Fibroblast of villous mesenchyme (primary cell): ENCODE measurements at places on chromosomes 13 and 19. TPM values are rescaled to one million over a fixed set of nuclear protein-coding genes. Genes with fewer than 3 reads are reported as not detected.

DNA sequence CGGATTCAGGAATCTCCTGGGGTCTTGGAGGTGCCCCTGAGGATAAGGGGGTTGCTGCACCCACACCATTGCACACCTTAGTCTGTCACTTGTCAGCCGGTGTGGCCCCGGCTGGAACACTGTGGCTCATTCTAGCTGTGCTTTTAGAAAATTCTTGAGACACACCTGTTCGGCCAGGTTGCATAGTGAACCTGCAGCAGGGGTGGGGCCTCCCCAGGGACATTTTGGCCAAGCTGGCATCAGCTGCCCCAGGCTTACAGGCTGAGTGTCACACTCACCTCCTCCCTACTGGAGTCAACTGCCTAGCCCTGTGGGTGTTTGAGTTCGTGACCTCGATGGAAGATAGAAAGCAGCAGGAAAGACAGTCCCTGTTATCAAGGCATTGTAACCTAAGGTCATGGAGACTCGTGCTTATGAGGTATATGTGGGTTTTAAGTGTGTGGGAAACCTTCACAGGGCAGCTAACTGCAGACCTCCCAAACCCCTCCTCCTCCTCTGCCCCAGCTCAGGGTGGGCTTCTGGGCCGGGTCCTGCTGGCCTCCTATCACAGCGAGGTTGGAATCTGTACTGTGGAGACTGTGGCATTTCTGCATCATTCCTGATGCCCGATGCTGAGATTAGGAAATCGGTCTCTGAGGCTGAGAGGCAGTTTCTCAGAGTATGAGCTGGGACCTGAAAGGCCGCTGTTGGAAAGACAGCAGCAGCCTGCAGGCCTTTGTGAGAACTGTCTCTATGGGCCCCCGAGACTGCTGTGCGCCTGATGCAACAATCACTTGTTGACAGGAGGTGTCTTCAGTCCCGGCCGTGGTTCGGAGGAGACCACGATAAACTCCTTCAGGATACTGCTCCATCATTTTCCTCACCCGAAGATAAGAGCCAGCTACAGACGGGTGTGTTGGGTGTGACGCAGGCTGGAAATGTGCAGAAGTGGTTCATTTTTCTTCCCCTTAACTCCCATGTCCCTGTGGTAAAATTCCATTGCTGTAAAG lies 72.2 kb downstream of the ATP11A start:
- peak; percentile 91 for DNase-seq

DNA sequence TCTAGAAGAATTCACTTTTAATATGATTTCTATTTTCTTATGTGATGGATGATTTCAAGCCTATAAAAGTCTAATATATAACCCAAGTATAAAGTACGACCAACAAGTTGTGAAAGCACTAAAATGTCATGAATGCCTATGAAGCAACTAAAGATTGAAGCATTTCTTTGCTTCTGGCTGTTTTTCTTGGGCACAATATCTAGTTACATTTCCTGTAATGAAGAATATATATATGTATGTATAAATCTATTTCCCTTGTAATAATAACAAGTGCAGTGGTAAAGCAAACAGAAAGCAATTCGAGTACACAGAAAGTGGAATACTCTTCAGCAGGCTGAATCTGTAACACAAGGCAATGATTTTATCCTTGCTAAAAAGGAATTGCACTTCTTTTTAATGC lies 5.4 kb downstream of the PCDH20 start:
- no peak for DNase-seq

DNA sequence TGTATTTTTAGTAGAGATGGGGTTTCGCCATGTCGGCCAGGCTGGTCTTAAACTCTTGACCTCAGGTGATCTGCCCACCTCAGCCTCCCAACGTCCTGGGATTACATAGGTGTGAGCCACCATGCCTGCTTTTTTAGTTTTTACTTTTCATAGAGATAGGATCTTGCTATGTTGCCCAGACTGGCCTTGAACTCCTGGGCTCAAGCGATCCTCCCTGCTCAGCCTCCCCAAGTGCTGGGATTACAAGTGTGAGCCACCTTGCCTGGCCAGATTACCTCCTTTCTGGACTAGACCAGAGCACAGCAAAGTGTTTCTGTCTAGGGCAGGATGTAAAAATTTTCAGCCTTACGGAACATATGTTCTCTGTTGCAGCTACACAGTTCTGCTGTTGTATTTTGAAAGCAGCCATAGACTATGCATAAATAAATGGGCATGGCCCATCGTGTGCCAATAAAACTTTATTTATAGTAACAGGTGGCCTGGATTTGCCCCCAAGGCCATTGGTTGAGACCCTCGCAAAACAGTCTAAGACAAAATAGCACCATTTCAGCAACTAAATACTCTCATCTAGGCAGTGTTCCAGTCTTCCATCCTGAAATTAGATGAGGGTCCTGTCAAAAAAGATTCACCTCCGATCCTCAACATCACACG lies 36.0 kb downstream of the GNG7 start:
- DNase-seq = no peak

DNA sequence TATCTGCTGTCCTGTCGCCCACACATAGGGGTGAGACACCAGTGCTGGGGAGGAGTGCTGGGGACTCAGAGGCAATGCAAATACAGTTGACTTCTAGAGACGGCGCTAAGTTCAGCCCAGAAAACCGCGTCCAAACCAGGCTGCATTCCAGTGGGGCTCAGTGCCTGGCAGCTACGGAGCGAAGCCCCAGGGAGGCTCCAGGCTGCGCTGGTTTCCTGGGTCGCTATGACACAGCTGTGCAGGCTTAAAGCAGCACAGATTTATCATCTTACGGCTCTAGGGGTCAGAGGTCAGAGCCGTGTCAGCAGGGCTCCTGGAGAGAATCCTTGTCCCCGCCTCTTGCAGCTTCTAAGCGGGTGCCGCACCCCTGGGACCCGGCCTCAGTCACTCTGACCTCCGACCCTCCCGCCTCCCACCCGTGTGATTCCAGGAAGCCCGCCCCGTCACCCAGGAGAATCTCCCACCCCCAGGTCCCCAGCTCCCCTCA lies 61.6 kb downstream of the ANKRD10 start:
- peak; percentile 93 for DNase-seq

- DNase-seq = peak; percentile 81
These were observed 3.6 kb upstream of the ASF1B start for GRCh38 chr19:14139944-14140343.

GRCh38 chr13:81017513-81018152 lies 676.7 kb upstream of the SPRY2 start:
- DNase-seq = peak; percentile 38

DNA sequence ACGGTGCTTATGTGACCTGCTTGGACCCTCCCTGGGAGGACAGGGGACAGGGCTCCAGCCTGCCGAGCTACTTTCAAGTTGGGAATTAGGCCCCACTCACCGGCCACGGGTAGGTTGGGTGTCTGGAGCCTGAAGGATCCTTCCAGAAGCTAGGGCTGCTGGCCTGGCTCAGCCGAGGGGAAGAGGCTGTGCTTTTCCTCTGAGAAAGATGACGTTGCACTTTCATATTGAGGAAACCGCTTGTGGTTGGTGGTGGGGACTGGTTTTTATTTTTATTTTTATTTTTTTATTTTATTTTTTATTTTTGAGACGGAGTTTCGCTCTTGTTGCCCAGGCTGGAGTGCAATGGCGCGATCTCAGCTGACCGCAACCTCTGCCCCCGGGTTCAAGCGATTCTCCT lies at the start of gene TMEM150B:
Gene TMEM150B, minus strand, starts transcription at position 170 of the 400 bp plus-strand sequence. CDS start 4,305 bp downstream, outside the sequence.
- no peak for DNase-seq

- DNase-seq = no peak
These were observed 10.8 kb upstream of the GRAMD1A start for GRCh38 chr19:34989298-34989697.

- no peak for DNase-seq
These were observed 119.5 kb upstream of the MCF2L start for GRCh38 chr13:112849500-112849899.

- no peak for DNase-seq
These were observed 8.9 kb downstream of the ATP7B start for GRCh38 chr13:52002361-52002760.

DNA sequence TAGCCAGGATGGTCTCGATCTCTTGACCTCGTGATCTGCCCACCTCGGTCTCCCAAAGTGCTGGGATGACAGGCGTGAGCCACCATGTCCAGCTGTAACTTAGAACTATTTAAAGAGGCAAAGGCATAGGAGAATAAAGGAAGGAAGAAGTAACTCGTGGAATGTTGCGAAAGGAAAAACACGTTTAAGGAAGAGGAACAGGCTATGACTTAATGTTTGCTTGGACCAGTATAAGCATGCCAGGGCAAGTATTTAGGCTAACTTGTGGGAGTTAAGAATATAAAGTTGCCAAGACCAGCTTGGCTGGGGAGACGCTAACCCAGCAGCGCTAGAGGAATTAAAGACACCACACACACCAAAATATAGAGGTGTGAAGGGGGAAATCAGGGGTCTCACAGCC lies 33.5 kb downstream of the ZNF844 start:
- no peak for DNase-seq

DNA sequence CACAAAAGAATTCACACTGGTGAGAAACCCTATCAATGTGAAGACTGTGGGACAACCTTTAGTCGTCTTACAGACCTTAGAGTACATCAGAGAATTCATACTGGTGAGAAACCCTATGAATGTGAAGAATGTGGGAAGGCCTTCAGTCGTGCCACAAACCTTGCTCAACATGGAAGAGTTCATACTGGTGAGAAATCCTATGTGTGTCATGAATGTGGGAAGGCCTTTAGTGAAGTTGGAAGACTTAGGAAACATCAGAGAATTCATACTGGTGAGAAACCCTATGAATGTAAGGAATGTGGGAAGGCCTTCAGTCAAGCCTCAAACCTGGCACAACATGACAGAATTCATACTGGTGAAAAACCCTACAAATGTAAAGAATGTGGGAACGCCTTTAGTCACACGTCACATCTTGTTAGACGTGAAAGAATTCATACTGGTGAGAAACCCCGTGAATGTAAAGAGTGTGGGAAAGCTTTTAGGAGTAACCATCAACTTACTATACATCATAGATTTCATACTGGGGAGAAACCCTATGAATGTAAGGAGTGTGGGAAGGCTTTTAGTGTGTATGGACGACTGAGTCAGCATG lies 24.0 kb upstream of the ZNF573 start:
- no peak for DNase-seq

DNA sequence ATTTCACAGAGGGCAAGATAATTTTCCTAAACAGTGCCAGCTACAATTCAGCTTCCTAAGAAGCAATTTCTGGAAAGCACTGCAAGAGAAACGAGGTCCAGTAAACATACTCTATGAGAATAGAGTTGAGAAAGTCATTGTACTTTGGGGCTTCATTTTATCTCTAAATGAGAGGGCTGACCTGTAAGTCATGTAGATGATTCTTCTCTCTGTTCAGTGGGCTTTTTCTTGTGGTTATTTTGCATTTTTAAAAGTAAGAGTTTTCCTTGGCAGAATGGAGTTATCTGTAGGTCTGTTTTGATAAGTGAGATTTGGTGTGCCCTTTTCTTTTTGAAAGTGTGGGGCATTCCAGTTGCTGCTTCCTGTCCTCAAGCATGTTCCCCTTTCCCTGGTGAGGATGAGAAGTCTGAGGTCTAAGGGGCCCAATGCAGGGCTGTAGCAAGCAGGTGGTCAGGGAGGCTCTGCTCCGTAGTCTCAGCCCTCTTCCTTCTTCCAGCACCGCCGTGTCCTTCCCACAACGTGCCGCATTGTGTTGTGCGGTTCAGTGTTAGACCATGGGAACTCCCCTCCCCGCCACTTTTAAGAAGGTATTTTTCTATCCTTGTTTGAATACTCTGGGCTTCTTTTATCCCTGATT lies 86.3 kb downstream of the ARHGEF7 start:
- DNase-seq = no peak

- DNase-seq = no peak
These were observed 3.5 kb upstream of the EPHX3 start for GRCh38 chr19:15235781-15236180.

GRCh38 chr13:98158172-98158899 lies 15.4 kb downstream of the FARP1 start:
- peak; percentile 33 for DNase-seq

DNA sequence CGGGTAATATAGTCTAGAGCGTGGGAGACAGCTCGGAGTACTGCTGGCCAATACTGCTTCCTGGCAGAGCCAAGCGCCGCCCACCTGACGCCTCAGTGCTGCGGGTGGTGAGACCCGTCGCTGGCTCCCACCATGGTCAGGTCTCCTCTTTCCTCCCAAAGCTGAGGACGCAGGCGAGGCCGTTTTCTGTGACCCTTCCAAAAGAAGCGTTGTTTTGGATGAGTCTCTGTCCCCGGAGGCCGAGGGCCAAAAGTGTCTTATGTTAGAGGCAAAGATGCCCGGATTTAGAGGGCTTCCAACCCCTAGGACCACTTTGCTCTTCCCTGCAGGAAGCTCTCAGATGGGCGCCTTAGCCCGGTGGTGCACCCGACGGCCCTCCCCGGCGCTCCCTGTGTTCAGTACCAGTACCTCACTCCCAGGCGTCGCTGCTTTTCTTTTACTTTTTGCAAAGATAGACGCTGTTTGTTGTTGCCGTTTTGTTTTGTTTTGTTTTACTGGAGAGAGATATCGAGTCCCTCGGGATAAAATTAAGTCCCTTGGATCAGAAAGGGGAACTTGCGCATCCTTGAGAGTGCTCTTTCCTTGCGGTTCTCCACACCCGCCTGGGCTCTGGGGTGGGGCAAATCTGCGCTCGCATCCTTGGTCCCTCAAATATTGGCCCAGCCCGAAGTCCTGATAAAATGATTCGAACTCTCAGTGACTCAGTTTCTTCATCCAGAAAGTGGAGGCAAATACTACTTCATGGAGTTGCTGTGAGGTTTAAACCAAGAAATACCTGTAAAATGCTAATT lies 7.0 kb downstream of the PDX1 start:
- DNase-seq = no peak

DNA sequence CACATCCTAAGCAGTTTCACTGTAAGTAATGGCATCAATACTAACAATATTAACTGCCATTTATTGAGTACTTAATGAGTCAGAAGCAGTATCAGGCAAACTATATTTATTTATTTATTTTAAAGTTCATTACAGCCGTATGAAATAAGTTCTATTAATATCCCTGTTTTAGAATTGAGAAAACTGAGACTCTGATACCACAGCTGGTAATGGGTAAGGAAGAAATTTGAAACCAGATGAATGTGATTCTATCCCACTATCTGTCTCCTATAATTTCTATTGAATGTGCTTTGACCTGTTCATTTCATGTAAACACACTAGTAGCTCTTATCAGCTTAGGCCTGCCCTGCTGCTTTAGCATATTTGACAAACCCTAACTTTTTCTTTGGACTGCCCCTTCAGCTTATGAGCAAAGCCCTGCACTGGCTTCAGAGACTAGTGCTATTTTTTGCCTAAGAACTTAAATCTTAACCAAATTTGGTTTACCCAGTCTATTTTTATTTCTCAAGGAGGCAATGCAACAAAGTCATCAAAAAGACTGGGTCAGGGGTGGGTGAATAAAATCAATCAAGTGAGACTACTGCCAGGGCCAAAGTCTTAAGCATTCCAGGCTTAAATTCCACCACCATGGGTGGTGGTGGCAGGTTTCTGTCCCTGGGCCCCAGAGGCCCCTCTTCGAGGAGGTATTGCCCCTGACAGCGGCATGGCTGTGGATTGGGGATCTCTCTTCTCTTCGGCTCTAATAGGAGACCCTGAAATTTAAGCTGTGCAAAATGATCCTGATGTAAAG lies 143.4 kb downstream of the DLEU7 start:
- DNase-seq = peak; percentile 34

Gene ZNF579
- 5.6 and 7.7 TPM in 2 replicates for total RNA-seq

Gene KCNRG
- 2.6 and 4.3 TPM in 2 replicates for total RNA-seq

Gene MTUS2
- total RNA-seq = 0.32 and 1.3 TPM in 2 replicates

Gene TMPRSS9
- not detected in 2 replicates for total RNA-seq

Gene CFD
- 3.9 TPM in 2 replicates for total RNA-seq

Gene CERS1
- 0.32 and 1.3 TPM in 2 replicates for total RNA-seq
